ENCODE measurements at places on chromosomes 5 and 9. TPM values are rescaled to one million over a fixed set of nuclear protein-coding genes. Genes with fewer than 3 reads are reported as not detected.
A peak's percentile ranks its signal among the peaks of the same experiment; 100 is the strongest.

The C5orf58 gene
- not detected for polyA plus RNA-seq

The CCDC171 gene
- 0.72 TPM for polyA plus RNA-seq

The BAAT gene
- polyA plus RNA-seq, result not detected

The COMMD10 gene
- polyA plus RNA-seq, result 19.1 TPM

- DNase-seq, result no peak
Measured at GRCh38 chr9:119298076-119298853, 71.0 kb downstream of the BRINP1 start.

- DNase-seq, result peak; percentile 72
Measured at GRCh38 chr5:171418316-171418981, 998 bp upstream of the FGF18 start.

DNA sequence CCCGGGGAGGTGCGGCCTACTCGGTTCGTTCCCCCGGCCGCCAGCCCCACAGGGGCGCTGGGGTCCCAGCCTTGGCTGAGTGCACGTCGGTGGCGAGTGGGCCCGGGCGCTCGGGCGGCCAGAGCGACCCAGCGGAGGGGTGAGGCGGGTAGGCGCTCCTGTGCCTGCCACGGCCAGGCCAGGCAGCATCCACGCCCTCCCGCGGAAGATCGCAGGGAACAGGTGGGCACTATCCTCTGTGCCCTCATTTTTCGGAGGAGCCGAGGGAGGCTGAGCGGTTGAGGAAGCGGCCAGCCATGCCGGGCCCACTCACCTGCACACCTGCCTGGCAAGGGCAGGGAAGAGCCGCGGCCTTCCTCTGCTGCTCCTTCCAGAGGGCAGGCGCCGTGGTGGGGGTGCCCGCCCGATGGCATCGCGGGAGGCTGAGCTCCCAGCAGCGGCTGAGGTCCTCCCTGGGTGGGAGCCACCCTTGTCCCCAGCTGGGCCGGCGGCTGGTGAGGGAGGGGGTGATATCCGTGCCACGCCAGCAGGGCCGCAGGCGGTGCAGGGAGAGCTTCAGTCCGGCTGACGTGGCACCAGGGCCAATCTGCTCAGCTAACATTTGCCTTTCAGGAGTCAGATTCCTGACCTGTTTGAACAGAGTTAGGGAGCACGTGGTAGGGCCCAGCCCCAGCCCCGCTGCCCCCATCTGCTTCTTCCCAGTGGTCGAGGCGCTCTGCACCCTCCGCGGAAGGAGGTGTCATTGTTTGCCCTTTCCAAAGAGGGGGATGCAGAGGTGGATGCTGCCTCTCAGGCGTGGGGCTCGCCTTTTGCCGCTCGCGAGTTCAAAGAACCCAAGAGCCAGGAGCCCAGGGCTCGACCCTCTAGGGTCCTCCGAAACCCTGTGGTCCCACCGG lies 1.6 kb upstream of the SEC16A start:
- no peak for DNase-seq

DNA sequence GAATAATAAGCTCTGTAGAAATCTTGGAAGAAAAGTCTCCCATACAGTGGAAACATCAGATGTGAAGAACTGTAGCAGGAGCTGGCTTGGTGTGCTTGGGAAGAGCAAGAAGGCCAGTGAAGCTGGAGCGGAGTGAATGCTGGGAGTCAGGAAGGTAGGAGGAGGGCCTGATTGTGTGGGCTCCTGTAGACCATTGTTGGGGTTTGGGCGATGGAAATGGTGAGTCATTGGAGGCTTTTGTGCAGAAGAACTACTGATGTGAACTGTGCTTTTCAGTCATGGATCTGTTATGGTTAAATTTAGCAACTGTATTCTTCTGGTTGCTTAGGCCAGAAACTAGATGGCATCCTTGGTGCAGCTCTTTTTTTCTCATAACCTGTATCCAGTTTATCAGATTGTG lies 2.3 kb downstream of the ICE1 start:
- no peak for DNase-seq

DNA sequence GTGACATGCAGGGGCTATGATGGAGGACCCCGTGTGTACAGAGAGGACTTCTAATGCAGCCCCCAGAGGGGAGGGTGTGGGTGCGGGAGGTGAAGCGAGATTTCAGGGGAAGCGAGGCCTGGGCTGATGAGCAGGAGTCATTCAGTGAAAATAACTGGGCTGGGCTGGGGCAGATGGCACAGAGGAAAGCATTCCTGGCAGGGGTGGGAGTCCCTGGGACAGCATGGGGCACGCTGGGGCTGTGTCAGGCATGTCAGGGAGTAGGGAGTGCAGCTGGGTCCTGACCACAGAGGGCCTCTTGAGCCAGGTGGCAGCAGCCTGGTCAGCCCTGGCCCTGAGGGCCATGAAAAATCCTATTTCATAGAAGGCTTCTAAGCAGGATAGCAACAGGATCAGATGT lies 36.6 kb downstream of the COL15A1 start:
- no peak for DNase-seq

DNA sequence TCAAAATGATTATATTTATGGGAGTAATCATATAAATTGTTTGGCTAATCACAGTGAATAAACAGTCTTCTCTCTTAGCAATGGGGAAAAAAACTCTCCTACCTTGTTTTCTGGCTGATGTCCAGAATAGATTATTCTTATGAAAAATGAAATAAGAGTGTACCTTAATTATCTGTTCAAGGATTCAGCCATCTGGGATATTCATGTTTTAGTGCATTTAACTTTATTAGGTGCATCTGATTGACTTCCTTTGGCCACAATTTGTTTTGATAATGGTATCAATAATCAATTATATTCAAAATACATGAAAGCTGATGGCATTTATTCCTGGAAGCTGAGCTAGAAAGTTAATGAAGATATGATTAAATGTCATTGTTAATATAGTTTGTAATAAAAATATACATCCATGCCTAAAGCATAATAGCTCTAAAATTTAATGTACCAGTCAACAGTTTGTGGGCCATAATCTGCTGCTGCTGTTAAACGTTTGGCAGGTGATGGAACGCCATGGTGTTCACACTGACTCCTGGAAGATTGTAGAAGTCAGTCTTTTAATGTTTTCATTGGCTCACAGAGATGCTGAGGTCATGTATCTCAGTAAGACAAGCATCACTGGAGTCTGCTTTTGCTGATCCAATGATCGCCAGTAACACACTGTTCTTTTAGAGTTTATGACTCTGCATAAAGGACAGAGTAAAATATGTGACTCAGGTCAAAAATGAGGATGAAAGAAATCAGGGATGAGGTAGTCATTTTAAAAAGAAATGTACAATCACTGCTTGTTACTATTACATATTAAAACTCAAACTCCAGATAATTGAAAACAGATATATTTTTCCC lies 105.8 kb downstream of the ISL1 start:
- no peak for DNase-seq

- DNase-seq, result no peak
Measured at GRCh38 chr9:108467653-108468324, 388.0 kb downstream of the ACTL7B start.

DNA sequence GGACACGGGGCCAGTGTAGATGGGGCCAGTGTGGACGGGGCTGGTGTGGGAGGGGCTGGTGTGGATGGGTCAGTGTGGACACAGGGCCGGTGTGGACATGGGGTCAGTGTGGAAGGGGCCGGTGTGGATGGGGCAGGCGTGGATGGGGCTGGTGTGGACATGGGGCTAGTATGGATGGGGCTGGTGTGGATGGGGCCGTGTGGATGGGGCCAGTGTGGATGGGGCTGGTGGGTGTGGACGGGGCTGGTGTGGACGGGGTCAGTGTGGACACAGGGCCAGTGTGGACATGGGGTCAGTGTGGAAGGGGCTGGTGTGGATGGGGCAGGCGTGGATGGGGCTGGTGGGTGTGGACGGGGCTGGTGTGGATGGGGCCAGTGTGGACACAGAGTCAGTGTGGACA lies 23.8 kb downstream of the SLC9A3 start:
- DNase-seq, result no peak

DNA sequence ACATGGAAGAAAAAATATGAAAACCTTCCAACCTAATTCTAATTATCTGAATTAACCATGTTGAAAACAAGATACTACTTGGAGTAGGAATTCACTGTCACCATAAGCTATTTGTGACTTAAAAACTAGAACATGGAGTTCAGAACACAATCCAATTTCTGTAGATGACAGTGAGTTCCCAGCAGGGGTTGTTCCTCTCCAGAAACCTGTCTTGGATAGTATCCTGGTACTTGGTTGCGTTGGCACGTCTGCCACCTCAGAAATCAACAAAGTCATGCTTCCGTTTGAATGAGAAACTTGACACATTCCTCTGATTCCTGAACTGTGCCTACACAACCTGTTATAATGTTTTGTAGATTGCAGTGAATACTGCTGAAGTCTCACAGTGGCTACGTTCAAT lies 789.9 kb upstream of the DMAC1 start:
- no peak for DNase-seq

DNA sequence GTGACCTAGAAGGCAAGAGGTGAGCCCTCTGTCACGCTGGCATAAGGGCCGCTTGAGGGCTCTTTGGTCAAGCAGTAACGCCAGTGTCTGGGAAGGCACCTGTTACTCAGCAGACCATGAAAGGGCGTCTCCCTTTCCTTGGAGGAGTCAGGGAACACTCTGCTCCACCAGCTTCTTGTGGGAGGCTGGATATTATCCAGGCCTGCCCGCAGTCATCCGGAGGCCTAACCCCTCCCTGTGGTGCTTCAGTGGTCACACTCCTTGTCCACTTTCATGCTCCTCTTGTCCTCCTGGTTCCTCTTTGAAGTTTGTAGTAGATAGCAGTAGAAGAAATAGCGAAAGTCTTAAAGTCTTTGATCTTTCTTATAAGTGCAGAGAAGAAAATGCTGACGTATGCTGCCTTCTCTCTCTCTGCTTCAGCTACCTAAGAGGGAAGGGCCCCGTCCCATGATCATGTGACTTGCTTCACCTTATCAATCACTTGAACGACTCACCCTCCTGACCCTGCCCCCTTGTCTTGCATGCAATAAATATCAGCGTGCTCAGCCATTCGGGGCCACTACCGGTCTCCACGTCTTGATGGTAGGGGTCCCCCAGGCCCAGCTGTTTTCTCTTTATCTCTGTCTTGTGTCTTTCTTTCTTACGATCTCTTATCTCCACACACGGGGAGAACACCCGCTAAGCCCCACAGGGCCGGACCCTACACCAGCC lies 16.7 kb upstream of the SCGB3A1 start:
- DNase-seq, result no peak

DNA sequence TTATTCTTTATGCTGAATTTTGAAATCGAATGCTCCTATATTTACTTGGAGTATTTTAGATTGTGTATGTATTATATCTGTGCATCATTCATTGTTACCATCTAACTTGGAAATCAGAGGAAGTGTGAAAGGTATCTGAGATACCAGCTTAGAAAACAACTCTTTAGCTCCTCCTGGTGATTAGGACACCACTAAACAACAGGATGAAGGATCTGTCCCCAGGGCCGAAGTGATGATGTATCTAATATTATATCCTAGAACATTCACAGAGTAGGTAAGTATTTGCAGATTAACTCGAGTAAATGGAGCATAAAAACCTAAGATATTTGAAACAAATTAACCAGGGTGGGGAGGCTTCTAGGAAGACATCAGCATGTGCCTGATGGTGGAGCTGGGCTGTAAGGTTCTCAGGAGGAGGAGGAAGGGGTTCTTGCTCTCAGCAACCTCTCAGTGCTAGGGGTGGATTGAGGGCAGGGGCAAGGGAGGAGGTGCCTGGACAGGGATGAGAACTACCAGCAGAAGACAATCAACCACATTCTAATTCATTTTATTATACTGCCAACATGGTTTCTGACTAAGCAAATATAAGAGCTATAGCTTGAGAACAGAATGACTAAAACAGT lies 2.6 kb upstream of the NFIL3 start:
- DNase-seq, result no peak

GRCh38 chr5:178330791-178331404 lies 98.3 kb upstream of the PHYKPL start:
- no peak for DNase-seq

GRCh38 chr5:85614489-85614888 lies 1003.3 kb upstream of the COX7C start:
- no peak for DNase-seq

- DNase-seq, result no peak
Measured at GRCh38 chr5:93145019-93145418, 436.0 kb downstream of the NR2F1-AS1 start.

DNA sequence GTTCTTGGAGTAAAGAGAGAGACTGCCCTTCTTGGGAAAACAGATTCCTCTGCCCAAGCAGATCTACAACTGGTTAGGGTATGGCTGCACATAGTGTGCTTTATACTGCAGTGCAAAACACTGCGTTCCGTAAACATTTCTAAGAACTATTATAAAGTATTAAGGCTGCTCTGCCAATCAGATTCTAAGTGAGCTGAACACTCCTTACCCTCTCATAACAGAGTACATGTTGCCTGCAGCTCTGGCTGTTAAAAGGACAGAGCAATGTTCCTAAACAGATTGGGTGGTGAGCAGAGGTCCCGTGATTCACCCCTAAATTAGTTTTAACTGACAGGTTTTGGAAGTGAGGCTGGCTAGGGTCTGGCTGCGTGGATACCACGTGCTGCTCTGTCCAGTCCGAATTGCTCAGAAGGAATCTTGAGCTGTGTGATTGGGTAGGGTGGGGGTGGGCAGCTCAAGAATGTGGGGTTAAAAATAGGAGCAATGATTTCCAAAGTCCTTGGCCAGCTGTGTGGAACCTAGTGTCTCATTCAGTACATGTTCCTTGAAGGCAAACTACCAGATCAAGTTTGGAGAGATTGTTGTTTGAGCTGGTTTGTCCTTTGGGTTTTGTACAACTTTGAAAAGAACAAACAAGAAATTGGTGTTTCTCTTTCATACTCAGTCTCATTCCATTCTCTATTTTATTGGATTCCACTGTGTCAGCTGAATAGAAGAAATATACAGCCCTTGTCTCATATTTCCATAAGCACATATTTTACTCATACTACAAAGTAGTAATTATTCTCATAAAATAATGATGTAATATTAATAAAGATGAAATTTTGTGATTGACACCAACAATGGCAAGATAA lies 497.6 kb upstream of the CD180 start:
- DNase-seq, result no peak

DNA sequence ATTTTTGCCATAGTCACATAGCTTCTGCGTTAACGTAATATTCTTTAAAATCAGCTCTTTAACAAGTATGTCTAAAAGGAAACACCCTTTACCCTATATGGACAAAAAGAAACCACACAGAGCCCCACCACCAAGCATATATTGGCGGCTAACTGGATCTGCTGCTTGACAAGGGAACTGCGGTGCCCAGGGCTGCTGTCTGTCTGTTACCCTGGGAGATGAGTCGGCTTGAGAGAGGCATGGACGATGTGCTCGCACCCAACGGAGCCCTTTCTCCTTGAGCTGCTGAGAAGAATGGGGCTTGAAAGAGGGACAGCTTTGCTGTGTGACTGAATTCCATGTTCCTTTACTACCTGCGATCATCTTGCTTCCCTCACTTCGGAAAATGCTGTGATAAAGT lies 158.6 kb upstream of the SHB start:
- DNase-seq, result no peak

All from AG04450 (cell line).